ENCODE measurements at places on chromosomes 12 and 14.

GRCh38 chr12:48419116-48419935 is 53.0 kb upstream of the ANP32D start:
- no peak for DNase-seq

DNA sequence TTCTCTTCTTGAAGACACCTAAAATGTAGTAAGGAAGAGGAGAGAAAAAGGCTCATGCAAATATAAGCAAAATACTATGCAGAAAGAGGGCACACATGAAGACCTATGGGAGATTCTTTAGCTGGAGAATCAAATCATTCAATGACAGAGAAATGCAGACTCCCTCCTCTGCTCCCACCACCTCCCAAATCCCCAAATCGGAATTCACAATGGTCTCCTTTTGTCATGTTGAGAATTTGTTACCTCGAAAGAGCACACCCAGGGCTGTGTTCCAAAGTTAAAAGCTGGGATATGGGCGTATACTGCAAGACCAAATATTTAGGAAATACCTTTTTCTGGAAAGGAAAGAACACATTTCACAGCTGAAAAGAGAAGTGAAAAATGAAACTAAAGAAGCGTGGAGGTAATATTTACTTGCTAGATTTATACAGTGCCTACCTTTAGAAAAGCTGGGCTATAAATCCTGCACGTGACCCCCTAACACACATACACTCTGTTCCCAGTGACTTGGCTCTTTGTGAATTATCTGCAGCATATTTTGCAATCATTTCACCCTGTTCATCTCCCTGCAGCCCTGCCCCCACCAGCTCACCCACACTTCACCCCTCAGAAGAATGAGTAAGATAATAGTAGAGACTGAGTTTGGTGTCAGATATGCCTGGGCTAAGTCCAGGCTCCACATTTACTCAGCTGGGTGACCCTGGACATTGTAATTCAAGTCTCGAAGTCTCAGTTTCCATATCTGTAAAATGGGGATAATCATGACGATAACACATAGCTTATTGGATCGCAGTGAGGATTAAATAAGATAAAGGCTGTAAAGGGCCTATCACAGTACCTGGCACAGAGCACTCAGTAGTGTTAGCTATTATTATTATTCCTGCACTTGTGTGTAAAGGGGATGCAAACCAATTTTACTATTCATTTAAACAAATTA is 2.9 kb upstream of the CACNA1C start:
- no peak for DNase-seq

- DNase-seq, result no peak
These were observed 5.7 kb upstream of the C14orf93 start for GRCh38 chr14:23015618-23016017.

- no peak for DNase-seq
These were observed 486.3 kb upstream of the LRFN5 start for GRCh38 chr14:41120402-41120801.

DNA sequence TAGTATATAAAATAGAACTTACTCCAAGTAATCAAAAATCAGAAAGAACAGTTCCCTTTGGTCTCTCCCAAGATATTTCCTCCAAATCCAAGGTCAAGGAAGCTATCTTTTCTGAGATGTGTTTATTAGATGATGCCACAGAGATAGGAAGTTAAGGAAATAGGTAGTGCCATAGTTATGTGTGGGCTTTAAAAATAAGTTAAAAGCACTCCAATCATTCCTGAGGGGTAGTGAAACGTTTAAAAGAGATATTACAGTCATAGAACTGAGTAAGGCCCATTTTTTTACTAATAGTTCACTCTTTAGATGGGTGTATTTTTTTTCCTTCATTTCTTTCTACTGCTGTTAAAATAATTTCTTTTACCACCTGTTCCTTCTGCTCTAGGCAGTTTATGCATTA is 1630.9 kb upstream of the SEL1L start:
- no peak for DNase-seq

- no peak for DNase-seq
These were observed 645 bp upstream of the KLHDC1 start for GRCh38 chr14:49692193-49692757.

DNA sequence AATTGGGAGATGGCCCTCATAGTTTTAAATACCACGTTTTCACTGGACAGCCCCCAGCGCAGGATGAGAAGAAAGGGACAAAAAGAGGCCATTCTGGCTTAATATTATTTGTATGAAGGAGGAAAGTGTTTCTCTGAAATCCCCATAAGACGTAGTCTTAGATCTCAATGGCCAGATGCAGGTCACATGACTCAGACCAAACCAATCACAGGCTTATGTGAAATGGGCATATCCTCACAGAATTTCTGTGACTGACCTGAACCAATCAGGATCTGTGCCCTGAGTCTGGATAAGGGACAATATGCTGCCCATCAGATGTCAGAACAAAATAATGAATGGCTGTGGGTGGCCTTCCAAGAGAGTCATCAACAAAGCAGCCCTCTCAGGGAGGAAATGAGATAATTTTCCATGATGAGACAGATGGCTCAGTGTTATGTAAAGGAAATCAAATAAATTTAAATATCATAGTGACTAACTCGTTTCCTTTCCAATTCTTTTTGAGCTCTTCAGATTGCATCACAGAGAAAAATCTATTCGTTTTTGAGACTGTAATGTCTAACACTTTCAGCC is 1009.5 kb upstream of the TMEM132C start:
- no peak for DNase-seq

DNA sequence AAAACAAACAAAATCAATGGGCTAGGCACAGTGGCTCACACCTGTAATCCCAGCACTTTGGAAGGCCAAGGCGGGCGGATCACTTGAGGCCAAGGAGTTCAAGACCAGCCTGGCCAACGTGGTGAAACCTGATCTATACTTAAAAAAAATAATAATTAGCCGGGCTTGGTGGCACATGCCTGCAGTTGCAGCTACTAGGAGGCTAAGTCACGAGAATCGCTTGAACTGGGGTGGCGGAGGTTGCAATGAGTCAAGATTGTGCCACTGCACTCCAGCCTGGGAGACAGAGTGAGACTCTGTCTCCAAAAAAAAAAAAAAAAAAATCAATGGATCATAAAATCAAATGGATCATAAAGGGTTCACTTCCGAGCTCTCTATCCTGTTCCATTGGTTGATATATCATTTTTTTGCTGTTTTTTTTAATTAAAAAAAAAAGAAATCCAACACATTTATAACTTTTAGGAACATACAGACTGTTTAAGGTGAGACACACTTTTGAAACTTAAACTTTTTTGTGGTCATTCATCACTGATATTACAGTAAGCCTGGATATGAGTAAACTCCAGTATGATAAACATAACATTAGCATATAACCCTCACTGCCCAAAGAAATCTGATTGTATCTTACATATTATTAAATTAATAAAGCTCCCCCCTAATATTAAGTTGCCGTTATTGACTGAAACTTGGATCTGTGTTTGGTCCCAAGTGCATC is 22.1 kb downstream of the MOK start:
- no peak for DNase-seq

Data from omental fat pad (tissue), 4 donors.